ENCODE measurements at places on chromosomes 2 and 18. TPM values are rescaled to one million over a fixed set of nuclear protein-coding genes. Genes with fewer than 3 reads are reported as not detected.

- DNase-seq = no peak
These were observed 31.4 kb upstream of the IL18RAP start for GRCh38 chr2:102391565-102391964.

DNA sequence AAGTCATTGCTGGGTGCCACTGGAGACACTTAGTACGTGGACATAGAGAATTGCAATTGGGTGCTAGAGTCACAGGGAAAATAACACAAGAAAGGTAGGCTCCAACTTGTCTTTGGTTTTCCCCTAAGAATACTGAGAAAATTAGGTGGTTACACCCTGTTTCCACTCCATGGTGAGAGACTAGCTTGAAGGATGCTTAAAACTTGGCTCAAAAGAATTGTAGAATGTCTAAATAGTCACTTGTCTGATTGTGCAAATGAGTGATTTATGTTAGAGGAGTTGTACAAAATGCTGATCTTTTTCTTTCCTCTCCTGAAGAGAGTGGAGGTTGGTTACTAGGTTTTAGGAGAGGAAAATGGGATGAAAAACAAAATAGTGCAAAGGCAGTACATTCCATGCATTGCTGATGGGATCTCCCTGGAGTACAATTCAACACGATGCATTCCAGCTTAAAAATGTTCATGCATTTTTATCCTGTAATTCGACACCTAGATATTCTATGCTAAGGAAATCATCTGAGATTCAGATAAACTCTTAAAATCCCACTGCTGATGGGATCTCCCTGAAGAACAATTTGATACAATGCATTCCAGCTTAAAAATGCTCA lies 2.2 kb upstream of the SERPINB12 start:
- no peak for DNase-seq

The SPATA3 gene
- not detected for total RNA-seq

GRCh38 chr18:79507076-79507545 lies 111.4 kb downstream of the NFATC1 start:
- peak; percentile 19 for DNase-seq

The ABHD1 gene
- 0.95 TPM for total RNA-seq

DNA sequence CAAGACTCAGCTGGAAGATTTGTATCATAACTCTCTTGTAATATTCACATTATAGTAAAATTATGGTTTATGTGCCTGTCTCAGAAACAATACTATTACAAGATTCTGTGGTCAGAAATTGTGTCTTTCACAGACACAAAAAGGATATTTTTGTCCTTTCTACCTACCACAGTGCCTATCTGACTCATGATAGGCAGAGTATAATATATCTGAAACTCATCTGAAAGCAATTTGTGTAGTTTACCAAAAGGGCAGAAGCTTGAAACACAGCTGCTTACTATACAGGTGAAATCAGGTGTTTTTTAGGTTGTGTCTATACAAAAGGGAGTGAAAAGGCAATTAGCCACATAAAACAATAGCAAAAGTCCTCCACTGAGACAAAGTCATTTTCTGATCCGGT lies 10.9 kb downstream of the TMEM200C start:
- no peak for DNase-seq

DNA sequence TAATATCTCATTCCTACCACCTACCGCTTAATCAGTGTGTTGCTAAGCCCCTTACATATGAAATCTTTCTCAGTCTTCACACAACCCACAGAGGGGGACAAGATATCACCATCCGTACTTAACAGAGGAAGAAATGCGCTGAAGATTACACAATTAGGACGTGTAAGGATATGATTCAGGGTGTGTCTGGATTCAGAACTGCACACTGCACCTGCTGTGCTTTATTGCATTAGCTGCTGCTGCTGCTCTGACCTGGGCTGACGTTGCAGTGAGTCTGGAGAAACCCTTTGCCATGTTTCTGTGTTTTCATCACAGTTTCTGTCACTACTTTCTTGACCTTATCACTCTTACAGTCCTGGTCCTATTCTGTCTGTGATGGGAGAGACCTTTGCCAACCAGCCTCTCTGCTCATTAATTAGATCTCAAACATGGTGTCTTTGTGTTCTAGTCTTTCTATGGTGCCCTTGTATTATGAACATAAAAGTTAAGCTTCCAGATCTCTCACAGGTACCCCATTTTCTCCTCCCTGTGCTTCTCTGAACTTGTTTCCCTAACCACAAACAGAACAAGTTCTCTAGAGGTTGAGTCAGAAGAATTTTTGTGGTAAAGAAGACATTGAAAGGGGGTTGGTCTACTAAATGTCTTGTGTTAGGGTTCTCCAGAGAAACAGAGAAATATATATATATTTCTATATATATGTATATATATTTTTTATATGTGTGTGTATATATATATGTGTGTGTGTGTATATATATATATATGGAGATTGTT lies 92.9 kb upstream of the CYP1B1 start:
- no peak for DNase-seq

The TAF1B gene
- total RNA-seq = 33.1 TPM

DNA sequence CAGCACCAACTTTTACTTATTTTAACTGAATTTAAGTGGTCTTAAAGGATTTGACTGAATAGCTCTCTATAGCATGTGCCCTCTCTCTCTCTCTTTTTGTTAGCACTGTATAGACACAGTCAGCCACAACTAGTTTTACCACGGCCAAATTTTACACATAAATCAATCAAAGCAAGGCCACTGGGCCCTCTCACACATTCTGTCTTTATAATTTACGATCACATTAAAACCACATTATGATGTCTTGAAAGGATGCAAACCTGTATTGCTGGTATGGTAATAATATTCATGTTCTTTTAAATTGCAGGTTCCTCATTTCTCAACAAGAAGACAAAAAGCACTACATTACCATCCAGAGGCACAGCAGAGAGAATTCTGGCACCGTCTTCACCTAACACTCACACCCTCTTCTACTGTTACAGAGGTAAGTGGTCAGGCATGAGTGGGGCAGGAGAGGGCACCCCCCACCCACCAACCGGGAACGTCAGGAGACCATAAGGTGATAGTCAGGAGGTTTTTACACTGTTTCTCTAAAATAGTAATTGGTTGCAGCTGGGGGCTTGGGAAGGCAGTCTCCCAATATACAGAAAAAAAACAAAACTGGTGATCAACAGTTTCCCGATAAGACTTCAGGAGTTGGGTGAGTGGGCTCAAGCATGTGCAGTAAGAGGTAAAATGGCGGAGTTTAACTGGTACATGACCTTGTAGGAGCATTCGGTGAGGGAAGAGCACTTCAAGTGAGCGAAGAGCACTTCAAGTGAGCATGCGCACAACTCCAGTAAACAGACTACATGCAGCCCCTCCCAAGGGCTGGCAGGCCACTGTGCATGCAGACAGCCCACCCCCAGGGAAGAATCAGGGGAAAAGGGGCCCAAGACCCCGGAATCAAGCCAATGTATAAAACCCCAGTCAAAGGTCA lies 296.7 kb downstream of the PIEZO2 start:
- DNase-seq = no peak

GRCh38 chr2:96427917-96428316 lies 77.2 kb downstream of the NEURL3 start:
- DNase-seq = no peak

The TUBB8B gene
- total RNA-seq = 0.31 TPM

- no peak for DNase-seq
These were observed 137.9 kb downstream of the CDH2 start for GRCh38 chr18:28039078-28039477.

- DNase-seq = no peak
These were observed 211.0 kb upstream of the NT5C1B start for GRCh38 chr2:18800240-18800971.

DNA sequence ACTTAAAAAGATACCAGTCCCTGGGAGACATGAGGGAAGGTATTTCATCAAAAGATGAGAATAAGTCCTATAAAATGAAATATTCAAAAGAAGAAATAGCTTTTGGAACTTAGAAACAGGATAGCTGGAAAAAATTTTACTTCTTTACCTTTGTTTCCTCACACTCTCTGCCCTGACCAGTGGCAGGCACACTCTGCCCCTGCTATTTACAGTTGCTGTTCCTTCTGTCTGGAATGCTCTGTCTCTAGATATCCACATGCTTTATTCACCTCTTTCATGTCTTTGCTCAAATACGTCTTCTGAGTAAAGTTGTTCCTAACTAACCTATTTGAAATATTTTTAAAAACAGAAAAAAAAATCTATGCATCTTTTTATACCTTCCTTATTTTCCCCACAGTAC lies 125.6 kb downstream of the PTRHD1 start:
- DNase-seq = no peak

DNA sequence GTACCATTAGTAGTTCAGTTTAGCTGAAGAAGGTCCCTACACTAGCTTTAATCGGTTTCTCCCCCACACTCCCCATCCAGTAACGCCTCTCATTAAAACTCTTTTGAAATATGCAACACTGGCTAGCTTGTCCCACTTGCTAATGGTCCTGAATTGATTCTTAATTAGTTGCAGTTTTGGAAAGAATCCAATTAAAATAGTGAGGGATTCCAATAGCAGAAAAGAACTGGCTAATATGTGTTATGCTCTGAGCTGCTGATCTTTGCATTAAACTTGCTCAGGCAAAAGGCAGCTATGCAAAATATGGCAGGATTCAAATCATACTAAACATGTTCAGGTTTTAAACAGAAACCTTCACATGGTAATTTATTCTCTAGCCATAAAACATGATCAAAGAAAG lies 252.5 kb upstream of the HNRNPA3 start:
- no peak for DNase-seq

The HSBP1L1 gene
- 31.8 TPM for total RNA-seq

GRCh38 chr18:41390309-41390708 lies 564.7 kb upstream of the PIK3C3 start:
- DNase-seq = no peak

Data from mesothelial cell of epicardium (in vitro differentiated cells).